MCF 10A (cell line): ENCODE measurements at places on chromosomes 3 and 15.

DNA sequence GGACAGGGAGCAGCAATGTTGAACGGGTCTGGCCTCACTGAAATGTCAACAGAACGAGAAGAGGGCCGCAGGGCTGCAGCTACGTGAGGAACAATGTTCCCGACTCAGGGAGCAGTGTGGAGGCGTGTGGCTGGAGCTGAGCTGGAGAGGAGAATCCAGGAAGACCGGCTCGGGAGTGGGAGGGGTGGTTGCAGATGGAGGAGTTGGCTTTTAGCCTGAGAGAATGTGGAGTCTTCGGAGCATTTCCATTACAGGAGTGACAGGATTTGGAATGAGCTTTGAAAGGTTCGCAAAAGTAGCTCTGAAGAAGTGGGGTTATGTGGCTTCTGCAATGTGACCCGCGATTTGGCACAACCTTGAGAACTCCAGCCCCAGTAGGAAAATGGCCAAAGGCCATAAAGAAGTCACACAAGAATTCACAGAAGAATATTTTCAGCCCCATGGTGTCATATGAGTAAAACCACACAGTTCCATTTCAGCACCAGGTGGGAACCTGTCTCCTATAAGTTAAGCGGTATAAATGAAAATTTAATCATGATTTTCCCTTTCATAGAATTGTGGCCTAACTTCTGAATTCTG, 78.8 kb upstream of the NSMCE3 start:
- no peak for DNase-seq

GRCh38 chr15:66706225-66706732, 4.2 kb downstream of the SMAD6 start:
- DNase-seq, result no peak

DNA sequence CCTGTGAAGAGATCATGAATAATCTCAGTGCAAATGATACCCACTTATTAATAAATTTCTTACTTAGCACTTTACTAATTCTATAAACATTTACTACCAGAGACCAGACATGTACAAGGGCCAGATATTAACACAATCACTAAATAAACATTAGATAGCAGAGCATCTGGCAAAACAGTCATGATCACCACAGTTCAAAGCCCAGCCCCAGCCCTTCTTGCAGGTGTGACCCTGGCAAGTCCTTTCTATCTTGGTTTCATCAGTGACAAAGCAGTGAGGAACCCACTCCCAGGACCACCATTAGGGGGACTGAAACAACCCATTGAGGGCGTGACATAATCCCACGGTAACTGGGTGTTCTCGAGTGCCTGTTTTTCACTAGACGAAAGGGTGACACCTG, 11.6 kb downstream of the ZXDC start:
- DNase-seq, result no peak

DNA sequence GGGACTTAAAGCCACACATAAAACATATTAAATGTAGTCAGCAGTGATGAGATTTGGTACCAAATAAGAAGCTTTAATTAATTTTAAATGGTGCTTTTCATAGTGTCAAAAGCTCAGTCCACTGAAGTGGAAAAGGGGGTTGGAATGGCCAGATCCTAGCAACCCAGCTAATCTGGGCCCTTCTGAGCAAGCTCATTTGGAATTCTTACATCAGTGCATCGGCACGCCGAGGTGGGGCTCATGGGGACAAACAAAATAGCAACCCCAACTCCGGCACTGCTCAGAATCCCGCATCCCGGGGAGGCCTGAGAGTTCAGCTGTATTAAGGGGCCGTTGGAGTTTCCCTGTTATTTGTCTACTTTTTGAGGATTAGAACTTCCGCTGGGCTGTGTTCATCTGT, 526.4 kb downstream of the SOX2 start:
- DNase-seq, result no peak

- no peak for DNase-seq
These were observed 631.6 kb upstream of the KCNMB2 start for GRCh38 chr3:177904621-177905020.

DNA sequence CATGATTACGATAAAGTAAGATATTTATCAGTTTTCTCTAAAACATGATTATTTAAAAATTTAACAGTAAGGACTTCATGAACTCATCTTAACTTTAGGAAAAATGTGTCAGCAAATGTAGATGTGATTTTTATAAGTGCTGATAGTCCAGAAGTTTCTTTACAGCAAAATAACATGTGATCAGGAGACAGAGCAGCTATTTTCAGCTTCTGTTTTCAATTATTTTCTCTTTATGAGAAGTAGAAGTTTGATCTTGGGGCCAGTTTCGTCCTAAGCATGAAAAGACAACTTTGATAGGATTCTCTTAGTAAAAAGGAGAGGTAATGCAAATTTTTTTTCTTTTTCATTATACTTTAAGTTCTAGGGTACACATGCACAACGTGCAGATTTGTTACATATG, 96.5 kb upstream of the TSPAN3 start:
- DNase-seq, result no peak

GRCh38 chr3:46383211-46383950, 12.6 kb downstream of the CCR5 start:
- DNase-seq, result no peak

- DNase-seq, result no peak
These were observed 645.2 kb downstream of the ZNF385D start for GRCh38 chr3:21105784-21106183.

GRCh38 chr3:130939753-130940152, 45.9 kb downstream of the ATP2C1 start:
- no peak for DNase-seq

DNA sequence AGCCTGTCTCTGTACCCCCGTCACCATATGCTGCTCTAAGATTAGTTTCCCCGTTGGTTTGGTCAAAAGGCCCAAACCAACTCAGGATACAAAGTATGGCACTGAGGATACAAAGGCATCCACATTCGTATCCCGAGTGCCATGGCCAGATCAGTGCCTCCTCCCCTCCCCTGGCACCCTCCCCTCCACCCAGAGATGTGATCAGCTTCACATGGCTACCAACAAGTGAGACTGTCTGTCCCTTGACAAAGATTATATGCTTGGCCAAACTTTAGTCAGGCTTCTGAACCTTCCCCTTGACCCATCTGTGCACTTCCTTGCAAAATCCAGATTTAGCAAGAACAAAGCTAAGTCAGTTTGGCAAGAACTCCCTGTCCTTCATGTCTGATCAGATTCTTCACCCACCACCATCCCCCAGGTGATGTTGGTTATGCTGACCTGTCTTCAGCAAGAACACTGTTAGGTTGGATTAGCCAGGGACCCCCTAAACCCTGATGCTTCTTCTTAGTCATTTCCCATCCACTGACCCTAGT, 61.7 kb downstream of the KLF15 start:
- DNase-seq, result no peak

- no peak for DNase-seq
These were observed 33.8 kb downstream of the SCAP start for GRCh38 chr3:47441796-47442551.

DNA sequence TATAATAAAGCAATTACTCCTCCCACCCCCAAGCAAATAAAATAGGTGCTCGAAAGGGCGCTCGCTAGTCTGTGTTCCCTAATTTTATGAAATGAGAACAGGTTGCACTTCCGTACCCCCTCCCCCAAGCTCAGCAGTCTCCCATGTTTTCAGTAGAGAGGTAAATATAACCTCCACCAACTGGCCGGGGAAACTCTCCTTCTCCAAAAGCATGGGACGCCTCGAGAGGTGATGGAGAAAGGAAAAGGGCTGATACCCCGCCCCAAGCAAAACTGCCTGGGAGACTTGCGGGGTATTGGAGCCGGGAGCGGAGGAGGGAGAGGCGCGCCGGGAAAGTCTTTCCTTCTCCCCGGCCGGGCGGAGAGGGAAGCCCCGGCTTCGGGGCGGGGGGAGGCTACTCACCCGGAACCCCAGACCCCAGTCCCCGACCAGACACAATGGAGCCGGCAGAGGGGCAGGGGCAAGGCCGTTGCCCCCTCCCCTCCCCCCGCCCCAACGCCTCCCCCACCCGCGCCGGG, 605 bp downstream of the DCUN1D1 start:
- DNase-seq, result peak; percentile 40

- DNase-seq, result peak; percentile 39
These were observed 465.4 kb upstream of the THBS1 start for GRCh38 chr15:39115379-39116057.

DNA sequence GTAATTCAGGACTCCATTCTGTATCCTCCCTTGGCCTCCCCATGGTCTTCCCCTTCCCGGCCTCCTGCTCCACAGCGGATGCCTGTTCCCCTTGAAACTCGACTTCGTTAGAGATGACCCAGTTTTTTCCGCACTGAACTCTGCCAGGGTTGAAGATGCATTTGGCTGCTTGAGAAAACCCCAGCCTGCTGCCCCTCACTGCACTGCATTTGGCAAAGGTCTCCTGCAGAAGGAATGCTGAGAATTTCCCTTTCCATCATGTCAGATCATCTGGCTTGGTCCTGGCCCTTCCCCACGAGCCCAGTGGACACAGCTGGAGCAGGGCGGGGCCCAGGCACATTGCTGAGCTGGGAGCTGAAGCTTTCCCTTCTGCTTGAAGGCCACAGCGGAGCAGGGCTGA, 37.6 kb upstream of the RGMA start:
- DNase-seq, result no peak

DNA sequence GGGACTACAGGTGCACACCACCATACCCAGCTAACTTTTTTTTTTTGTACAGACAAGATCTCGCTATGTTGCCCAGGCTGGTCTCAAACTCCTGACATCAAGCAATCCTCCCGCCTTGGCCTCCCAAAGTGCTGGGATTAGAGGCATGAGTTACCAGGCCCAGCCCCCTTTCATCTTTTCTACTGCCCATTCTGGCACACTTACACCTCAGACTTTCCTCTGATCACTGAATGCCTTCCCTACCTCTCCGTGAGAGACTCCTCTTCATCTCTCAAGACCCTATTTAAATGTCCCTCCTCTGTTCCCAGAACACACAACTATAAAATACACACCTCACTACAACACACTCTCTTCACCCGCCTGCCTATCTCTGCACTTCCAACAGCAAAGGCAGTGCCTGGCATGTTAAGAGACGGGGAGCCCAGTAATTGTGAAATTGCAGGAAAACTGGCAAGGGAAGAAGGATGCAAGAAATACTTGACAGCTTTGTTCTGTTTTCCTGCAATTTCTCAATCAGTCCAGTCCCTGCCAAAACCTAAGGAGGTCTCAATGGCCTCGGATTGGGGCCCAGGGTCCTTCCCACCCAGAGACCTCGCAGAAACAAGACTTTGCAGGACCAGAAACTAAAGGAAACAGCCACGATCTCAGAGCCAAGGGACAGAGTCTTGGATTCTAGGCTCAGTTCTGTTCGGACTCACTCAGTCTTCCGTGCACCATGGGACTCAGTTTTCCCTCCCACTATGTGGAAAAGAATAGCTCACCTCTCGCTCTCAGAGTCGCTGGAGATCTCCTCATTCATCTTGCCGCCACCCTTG, 849 bp downstream of the RRP9 start:
- DNase-seq, result peak; percentile 39
